ENCODE measurements at places on chromosomes 7 and 10. TPM values are rescaled to one million over a fixed set of nuclear protein-coding genes. Genes with fewer than 3 reads are reported as not detected.

- DNase-seq, result peak; percentile 4
Measured at GRCh38 chr10:97230146-97230545, 44.4 kb upstream of the SLIT1 start.

- no peak for DNase-seq
Measured at GRCh38 chr7:156143158-156143557, 330.9 kb upstream of the SHH start.

The GCK gene
- 0.24 TPM for total RNA-seq

- DNase-seq, result no peak
Measured at GRCh38 chr10:12489357-12489756, 140.0 kb downstream of the CAMK1D start.

The SUPV3L1 gene
- 31.8 TPM for total RNA-seq

The PRSS1 gene
- not detected for total RNA-seq

DNA sequence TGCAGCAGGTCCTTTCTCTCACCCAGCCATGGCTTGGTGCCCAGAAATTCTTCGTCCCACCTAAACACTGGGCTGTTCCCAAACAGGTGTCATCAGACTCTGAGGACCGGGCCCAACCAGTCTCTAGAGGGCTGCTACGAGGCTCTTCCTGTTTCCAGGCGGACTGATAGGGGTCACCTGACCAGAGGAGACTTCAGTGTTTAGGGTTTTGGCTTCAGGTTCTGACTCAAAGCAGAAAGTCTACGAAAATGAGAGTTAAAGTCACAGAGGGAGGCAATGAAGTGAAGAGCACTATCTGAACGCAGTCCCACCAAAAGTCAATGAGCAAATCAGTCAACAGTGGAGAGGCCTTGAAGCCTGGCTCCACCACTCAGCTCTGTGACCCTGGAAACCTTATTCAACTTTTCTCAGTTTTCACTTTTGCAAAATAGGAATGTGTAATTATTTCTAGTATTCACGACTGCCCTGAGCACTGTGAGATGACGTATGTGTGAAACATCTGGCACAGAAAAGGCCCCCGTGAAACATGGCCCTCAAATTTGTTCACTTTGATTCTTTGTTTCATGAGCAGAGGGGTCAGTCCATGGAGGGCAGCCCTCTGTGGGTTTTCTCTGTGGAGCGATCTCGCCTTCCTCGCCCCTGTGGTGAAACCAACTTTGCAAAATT, 189.9 kb upstream of the PDE1C start:
- no peak for DNase-seq

DNA sequence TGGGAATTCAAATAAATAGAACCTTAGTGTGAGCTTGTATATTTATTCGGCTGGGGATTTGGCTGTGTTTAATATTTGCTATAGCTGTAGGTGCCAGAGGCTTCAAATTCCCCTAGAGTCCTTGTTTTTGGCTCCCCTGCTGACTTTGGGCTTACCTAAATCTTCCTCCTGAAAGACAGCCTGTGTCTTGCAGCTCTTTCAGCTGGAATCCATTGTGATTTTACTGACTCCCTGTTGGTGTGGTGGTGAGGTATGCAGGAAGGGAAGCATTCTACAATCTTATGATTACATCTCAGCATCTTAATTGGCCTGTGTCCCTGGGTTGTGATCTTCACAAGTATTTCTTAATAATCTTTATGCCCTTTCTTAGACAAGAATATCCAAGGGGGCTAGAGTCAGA, 25.9 kb downstream of the FOXI2 start:
- DNase-seq, result no peak

DNA sequence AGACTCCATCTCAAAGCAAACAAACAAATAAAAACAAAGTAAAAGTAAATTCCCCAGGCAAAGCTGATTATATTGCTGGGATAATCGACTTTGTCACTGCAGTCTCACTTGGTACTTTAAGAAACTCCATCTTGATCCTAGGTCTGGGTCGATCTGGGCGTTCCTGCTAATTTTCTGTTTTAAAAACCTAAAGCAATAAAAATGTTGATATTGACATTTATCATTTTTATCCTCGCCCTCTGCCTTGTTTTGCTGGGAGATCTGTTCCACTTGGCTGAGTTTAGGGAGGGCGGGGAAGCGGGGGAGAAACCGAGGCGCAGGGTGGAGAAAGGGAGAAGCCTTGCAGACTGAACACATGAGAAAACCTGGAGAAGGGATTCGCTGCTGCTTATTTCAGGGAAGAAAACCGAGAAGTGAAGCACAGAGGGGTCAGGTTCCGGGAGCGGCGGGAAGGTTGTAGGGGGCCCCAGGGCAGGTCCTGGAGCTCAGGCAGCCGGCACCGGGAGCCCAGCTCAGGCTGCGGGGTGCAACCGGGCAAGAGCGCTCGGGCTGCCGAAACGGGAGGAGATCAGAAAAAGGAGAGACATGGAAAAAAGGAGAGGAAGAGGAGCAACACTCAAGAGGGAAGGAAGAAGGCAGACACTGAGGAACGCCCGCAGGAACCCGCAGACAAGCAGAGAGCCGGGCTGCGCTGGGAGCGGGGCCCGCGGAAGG, 27.3 kb upstream of the KMT2C start:
- peak; percentile 61 for DNase-seq

DNA sequence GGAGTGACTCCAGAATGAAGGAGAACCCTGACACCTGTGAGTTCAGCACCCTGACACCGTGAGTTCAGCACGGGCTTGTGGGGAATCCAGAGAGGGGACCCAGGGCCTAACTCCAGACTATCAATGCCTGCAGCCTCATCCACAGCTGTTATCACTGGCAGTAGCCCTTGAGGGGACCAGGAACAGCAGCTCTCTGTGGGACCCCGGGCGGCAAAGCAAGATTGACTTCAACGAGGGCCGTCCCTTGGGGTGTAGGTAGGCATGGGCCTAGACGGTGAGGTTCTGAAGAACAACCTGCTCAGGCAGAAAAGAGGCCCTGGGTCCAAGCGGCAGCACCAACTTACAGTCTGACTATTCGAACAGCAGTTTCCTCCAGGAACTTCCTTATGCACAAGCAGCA, 8.9 kb downstream of the GRID1 start:
- no peak for DNase-seq

DNA sequence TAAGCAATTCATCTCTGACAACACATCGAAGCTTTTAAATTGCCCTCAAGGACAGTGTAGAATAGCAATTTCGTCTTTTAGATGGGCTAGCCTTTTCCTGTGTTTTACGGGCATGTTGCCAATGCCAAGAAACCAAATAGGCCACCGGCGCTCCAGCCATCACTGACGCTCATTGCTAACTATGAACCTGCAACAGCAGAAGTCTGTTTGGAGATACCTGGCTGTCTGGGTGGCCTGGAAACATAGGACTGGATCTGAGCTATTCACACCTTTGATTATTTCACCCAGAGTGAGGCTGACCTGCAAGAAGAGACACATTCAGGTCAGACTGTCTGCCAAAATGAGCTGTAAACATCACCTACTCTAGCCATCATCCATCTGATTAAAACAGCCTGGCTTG, 12.0 kb downstream of the KPNA7 start:
- no peak for DNase-seq

DNA sequence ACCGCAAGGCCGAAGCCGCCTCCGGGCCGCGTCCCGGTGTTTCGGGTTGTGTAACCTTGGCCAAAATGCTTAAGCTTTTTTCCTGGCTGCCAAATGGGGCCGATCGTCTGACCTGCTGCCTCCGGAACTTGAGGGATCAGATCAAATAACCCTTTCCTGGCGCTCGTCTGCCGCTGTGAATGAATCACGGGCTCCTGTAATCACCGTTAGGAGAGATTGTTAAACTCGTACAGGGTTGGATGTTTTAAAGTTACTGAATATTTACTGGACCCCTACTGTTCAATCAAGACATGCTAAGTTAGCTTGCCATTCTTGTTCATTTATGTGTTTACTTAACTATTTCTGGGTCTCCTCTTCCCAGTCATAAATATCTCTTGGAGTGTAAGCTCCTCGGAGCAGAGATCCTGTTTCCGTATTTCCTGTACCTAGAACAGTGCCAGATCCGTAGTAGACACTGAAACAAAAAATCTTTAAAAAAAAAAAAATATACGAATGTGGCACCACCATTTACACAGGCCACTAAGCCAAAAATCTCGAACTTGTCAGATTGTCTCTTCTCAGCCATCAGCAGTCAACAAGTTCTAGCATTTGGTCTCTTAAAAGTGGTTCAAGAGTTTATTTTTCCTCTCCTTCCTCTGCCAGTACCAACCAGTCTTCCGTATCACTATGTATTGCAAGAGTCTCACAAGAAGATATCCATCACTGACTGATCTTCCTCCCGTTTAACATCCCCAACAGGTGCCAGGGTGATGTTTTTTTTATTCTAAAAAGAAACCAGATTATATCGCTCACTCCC, 650 bp upstream of the TM9SF3 start:
- peak; percentile 81 for DNase-seq

The PITRM1 gene
- 81.3 TPM for total RNA-seq

The KCND2 gene
- total RNA-seq, result 0.30 TPM

- DNase-seq, result no peak
Measured at GRCh38 chr10:3135006-3135405, 37.6 kb downstream of the PITRM1 start.

The PDGFA gene
- 47.1 TPM for total RNA-seq

- no peak for DNase-seq
Measured at GRCh38 chr10:86523348-86523747, 1.8 kb upstream of the WAPL start.

The GIMAP6 gene
- total RNA-seq, result not detected

The NXPH1 gene
- total RNA-seq, result not detected

DNA sequence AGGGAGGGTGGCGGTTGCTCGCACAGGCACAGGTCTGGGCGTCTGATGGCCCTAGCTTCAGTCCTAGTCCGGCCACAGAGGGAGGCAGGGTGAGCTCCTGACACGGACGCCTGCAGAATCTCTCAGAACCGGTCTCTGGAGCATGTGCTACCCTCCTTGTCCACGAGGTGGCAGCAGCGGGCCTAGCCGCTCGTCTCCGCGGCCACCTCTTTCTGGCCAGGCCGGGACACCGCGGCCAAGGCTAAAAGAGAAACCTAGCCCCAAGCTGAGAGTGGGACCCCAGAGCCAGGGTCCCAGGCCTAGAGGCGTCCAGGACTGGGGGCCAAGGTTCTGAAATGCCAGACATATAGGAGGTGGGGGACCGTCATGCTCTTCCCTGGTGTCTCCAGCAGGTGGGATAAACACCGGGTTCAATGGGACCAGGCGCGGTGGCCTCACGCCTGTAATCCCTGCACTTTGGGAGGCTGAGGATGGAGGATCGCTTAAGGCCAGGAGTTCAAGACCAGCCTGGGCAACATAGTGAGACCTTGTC, 3.2 kb upstream of the LAT2 start:
- DNase-seq, result peak; percentile 7

The SLC13A1 gene
- not detected for total RNA-seq

DNA sequence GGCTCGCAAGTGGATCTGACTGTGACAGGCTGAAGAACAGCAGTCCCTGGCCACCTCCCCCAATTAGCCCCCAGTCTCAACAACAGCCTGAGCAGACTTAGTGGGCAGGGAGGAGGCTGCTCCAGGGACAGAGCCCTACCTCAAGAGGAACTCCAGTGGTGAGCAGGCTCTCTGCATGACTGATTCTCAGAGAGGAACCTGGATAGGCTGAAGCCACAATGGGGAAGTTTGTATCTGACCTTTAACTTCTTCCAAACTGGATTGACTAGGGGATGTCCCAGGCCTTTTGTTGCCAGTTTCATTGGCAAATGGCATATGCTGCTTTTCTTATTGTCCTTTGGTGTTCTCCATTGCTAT, 93.0 kb downstream of the ARHGAP22 start:
- no peak for DNase-seq

GRCh38 chr7:90749262-90749661, 153.1 kb downstream of the CDK14 start:
- no peak for DNase-seq

DNA sequence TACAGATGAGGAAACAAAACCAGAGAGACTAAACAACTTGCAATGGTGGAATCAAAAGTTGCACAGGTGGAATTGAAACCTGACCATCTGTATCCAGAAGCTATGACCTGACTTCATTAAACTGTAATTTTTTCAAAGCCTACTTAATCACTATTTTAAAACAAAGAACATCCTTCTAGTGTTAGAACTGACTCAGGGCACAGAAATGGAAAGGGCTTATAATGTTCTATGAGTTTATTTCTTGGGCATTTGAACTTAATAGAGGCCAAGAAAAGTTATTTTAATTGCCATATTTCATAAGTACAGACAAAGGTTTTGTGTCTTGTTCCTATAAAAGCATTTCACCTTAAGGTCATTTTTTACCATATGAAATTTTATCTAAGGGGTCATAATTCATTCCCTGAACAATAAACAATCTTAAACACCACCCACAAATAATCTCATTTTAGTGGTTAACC, 8.8 kb downstream of the ITGB1 start:
- DNase-seq, result peak; percentile 39

DNA sequence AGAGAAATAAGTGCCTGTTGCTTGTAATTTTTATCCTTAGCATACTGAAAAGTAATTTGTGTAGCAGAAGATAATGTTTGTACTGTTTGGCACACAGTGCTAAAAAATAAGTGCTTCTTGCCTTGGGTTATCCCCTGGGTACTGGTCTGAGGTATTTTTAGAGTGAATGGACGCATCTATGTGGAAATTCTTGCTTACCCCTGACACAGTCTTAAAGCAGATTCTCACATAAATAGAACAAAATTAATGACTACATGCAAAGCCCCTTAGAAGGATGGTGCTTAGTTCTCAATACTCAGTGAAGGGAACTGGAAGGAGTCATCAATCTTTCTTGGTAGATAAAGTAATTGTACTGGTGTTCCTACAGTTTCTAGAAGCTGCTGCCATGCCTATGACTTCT, 548.6 kb downstream of the ARL4A start:
- no peak for DNase-seq

DNA sequence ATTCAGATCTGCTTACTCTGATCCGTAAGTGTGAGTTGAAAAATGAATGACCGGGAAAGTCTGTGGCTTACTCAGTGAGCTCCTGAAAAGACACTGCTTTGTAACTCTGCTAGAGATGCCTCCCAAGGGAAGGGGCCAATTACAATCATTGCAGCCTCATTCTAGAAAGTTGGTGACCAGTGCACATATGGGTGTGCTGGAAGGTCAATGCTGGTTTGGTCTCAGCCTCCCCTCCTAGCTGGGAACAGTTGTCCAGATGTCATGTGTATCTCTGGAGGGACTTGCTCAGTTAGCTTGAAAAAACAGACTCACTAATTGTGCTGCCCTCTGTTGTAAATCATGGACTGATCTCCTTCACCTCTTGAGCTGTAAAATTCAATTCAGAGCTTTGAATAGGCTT, 405.0 kb downstream of the ADRA2A start:
- DNase-seq, result no peak

- no peak for DNase-seq
Measured at GRCh38 chr10:101311185-101312066, 42.5 kb upstream of the BTRC start.

GRCh38 chr7:73342645-73343044, 14.7 kb downstream of the FKBP6 start:
- DNase-seq, result peak; percentile 25

The FFAR4 gene
- not detected for total RNA-seq
